ENCODE measurements at places on chromosomes 12 and 14.

GRCh38 chr12:26007566-26007965, 49.1 kb downstream of the RASSF8 start:
- no peak for DNase-seq

- no peak for DNase-seq
Observed at GRCh38 chr12:56657416-56658379, 11.9 kb upstream of the ATP5F1B start.

GRCh38 chr14:85883966-85884365, 354.0 kb downstream of the FLRT2 start:
- no peak for DNase-seq

DNA sequence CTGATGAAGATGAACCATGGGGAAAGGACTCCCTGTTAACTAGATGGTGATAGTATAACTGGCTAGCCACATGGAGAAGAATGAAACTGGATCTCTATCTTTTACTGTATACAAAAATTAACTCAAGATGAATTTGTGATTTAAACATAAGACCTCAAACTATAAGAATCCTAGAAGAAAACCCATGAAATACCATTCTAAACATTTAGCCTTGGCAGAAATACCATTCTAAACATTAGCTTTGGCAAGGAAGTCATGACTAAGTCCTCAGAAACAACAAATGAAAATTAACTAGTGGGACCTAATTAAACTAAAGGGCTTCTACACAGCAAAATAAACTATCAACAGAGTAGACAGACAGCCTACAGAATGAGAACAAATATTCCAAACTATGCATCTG, 28.4 kb upstream of the NOVA1 start:
- no peak for DNase-seq

DNA sequence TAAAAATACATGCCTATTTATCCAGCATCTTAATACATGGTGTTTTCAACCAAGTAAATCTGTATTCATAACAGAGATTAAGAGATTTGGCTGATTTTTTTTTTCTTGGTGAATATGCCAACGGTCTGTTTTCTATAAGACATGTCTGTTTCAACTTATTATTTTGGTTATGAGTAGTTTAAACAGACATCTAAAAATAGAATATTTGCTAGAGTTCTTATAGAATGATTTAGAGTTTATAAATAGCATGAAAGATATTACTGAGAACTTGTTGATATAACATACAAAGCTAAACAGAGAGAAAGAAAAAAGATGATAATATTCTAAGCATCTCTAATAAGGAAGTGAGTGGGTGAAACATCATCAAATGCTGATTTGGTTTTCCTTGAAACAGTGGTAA, 199.9 kb downstream of the CCDC91 start:
- no peak for DNase-seq

GRCh38 chr12:93918262-93918661, 230.1 kb upstream of the PLXNC1 start:
- no peak for DNase-seq

DNA sequence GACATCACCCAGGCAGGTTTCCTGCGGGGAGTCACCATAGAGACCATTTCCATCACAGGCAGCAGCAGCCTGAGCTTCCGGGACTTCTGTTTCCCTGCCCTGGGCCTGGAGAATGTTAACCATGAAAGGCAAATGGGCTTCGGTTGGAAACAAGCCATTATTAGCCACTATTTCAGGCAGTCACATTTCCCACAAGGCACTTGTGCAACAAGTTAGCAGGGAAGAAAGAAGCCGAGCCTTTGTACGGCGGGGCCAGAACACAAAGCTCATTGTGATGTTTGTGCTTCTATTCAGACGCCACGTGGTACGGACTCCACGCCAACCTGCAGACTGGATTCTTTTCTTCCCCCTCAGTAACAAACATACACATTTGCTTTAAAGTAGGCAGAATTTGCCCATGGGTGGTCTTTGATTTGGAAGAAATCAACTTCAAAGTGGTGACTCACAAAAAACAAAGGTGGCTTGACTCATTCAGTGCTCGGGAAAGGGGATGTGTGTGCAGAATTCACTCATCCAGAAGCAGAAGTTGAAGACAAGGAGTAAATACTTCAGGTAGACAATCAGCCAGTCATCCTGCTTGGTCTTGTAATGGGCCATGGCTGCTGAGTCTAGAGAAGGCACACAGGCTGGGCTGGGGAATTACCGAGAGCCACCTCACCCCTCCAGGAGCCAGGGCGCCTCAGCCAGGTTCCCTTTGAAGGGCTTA, 154.2 kb upstream of the PRMT8 start:
- DNase-seq: no peak

DNA sequence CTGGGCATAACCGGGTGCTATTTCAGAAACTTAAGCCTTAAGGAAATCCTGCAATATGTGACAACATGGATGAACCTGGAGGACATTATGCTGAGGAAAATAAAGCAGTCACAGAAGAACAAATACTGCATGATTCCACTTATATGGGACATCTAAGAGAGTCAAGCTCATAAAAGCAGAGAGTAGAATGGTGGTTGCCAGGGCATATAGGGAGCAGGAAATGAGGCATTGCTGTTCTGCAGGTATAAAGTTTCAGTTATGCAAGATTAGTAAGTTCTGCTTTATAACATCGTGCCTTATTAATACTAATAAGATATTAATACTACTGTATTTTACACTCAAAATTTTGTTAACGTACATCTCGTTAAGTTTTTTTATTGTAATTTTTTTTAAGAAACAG, 124.2 kb upstream of the ATF1 start:
- no peak for DNase-seq

GRCh38 chr12:89573051-89573810, 47.4 kb upstream of the POC1B start:
- DNase-seq: no peak

DNA sequence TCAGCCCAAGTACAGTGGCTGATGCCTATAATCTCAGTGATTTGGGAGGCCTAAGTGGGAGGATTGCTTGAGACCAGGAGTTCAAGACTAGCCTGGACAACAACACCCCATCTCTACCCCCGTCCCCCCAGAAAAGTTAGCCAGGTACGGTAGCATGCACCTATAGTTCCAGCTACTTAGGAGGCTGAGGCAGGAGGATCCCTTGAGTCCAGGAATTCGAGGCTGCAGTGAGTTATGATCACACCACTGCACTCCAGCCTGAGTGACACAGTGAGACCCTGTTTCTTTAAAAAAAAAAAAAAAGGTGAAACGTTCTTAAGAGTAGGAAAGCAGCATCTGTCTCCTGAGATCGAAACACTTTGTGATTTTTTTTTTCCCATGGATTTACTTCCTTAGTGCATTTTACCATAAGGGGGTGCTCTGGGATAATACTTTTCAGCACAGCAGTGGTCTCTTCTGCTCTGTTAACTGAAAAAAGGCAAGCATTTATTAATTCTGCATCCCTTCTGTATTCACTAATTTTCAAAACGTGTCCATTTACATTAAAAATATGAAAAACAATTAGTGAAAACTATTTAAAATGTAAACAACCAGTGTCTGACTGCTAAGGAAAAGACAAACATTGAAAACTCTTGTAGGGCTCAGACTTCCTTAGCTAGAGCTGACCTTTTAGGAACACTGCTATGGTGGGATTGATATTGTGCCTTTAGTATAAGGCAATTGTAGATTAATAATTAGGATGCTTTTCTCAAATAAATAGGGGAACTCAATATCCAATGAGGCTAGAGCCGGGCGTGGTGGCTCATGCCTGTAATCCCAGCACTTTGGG, 31.2 kb upstream of the USP44 start:
- no peak for DNase-seq

- no peak for DNase-seq
Observed at GRCh38 chr12:56300644-56301464, 724 bp upstream of the CS start.

DNA sequence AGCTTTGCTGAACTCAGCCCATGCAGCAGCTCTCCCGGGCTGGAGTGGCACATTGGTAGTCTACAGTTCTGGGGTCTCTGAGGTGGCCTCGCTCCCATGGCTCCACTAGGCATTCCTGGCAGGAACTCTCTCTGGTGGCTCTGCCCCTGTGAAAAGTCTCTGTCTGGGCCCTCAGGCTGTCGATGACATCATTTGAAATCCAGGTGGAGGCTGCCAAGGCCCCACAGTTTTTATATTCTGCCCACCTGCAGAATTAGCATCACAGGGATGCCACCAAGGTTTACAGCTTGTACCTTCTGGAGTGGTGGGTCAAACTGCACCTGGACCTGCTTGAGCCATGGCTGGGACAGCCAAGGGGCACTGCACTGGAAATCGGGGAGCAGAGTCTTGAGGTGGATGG, 31.6 kb downstream of the KRT80 start:
- DNase-seq: no peak

DNA sequence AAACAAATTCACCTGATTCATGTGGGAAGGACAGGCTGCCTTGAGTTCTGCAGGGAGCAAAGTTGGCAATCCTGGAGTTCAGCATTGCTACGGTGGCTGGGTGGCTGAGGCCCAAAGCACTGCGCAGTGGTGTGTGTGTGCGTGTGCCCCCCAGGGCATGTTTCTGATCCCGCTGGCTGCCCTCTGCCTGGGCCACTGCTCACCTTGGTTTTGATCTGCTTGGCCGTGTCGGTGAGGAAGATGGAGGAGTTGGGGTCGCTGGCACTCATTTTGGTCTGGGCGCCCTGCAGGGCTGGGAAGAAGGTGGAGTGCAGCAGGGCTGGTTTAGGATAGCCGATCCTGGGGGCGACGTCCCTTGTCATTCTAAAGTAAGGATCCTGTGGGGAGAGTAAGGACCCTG, 19.1 kb downstream of the SLC25A47 start:
- DNase-seq: no peak

- DNase-seq: peak; percentile 15
Observed at GRCh38 chr14:50233166-50233950, 2.0 kb upstream of the SOS2 start.

GRCh38 chr12:7869137-7869536, 3.6 kb downstream of the SLC2A14 start:
- DNase-seq: no peak

DNA sequence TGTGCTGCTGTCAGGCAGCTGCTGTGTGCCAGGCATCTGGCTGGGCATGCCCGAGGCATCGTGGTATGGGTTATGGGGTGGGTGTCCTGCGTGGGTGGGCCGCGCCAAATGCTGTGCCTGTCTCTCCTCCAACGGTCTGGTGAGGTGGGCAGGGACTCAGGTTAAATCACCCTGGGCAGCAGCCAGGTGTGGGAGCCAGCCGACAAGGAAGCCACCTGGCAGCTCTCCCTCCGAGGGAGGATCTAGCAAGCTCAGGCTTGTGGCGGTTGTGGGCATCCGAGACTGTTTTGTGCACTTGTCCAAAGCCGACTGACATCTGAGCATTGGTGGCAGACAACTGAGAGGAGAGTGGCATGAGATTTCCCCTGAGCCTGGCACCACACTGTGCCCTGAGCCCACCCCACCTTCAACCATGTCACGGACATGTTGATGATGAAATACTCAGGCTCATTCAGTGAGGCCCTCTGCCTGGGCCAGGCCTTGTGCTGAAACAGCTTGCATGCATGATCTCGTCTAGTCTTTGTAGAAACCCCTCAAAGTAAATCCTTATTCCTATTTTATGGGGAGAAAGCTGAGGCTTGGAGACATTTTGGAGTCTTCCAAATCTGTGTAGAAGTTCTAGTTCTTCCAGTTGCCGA, 181.8 kb upstream of the MYL2 start:
- no peak for DNase-seq

DNA sequence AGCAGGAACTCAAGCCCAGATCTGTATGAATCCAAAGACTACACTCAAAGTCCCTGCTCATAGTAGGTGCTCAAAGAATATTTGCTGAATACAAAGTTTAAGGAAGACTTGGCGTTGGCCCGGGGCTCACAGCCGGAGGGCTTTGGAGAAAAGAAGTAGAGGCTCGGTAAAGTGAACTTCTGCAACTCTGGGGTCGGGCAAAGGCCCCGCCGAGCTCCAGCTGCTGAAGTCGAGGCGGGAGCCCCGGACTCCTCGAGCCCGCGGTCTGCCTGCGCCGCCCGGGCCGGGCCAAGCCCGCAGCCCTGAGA, 335 bp downstream of the GCN1 start:
- no peak for DNase-seq

DNA sequence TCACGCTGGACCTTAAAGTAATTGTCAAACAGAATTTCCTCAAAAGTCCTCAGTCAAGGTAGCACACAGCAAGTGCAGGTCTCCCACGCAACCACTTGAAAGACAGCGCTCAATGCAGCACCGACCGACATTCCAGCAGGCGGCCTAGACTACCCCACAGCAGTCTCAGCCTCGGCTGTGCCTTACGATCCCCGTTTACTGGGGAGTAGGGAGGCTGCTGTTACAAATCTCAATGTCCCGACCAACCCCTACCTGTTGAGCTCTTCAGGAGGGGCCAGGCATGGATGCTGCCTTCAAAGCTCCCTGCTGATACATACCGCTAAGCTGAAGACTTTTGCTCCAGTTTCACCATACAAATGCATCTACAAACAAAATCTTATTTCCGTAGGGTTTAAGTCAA, 21.8 kb downstream of the VPS37B start:
- peak; percentile 48 for DNase-seq

- DNase-seq: peak; percentile 65
Observed at GRCh38 chr14:64673748-64674147, 30.5 kb upstream of the PLEKHG3 start.

DNA sequence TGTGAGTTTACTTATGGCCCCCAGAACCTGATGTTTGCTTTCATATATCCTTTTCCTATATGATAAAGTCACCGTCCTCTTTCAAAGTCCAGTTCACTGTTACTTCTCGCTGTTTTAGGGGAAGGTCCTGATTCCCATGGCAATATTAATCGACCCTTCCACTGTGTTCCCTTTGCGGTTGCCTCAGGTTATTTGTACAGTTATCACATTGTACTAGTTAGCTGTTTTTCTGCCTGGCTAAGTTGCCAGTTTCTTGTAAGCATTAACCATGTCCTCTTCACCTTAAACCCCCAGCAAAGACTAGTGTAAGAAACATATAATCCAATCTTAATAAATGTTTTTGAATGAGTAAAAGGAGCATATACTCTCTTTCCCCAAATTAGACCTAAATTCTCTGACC, 115.0 kb upstream of the PPFIA2 start:
- DNase-seq: no peak

DNA sequence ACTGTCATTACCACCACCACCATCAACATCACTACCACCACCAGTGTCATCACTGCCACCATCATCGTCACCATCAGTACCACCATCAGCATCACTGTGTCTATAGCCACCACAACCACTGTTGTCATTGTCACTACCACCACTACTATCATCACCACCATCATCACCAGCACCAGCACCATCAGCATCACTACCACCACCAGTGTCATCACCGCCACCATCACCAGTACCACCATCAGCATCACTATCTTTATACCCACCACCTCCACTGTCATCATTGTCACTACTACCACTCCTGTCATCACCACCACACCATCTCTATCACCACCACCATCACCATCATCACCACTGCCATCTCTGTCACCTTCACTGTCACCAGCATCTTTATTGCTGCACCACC, 60.6 kb downstream of the BEGAIN start:
- no peak for DNase-seq

- DNase-seq: no peak
Observed at GRCh38 chr12:109678719-109679118, 34.9 kb upstream of the FAM222A start.

- DNase-seq: no peak
Observed at GRCh38 chr14:50015716-50016115, 100.7 kb downstream of the VCPKMT start.

All from CD4-positive, alpha-beta T cell treated with Interleukin-6 at 100 ng/mL for 8 hours (primary cell).